DMS153 (cell line): ENCODE measurements at places on chromosomes 16 and 17.

GRCh38 chr17:63120406-63120805 lies 154.4 kb downstream of the TANC2 start:
- DNase-seq, result no peak

GRCh38 chr16:11202260-11203091 lies 53.5 kb downstream of the SOCS1 start:
- no peak for DNase-seq

DNA sequence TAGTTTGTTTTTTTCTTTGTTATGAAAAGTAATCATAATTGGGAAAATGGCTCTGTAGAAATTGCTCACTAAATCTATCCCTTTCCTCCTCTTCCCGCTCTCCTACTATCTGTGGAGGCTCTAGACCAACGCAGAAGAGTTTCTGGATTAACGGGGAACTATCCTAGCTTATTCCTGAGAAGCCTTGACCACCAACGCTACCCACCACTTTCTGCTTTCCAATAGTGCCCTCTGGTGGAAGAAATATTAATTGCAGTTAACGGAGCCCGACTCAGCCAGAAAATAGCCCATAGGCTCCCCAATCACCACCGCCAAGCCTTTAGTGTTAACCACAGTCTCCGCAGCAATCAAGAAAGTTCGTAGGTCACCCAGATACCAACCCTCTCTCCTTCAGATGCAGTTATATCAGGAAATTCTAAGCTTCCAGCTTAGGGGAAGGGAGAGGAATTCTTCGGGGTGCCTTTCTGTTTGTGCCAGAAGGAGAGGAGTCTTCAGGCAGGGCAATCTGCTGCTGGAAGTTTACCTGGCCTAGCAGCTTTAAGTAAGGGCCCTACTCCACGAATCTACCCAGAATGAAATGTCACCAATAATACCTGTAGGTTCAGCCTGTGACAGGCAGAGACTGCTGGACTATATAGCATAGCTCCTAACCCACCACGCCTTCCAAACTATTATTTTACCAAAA lies 23.0 kb upstream of the NSRP1 start:
- peak; percentile 23 for DNase-seq

GRCh38 chr16:81185416-81185815 lies 53.1 kb upstream of the BCO1 start:
- no peak for DNase-seq

GRCh38 chr17:36142235-36142634 lies 34.2 kb downstream of the TBC1D3B start:
- no peak for DNase-seq

- DNase-seq, result no peak
These were observed 752.9 kb downstream of the KCNJ2 start for GRCh38 chr17:70922268-70922667.

GRCh38 chr16:24125214-24125613 lies 130.9 kb upstream of the CACNG3 start:
- no peak for DNase-seq

DNA sequence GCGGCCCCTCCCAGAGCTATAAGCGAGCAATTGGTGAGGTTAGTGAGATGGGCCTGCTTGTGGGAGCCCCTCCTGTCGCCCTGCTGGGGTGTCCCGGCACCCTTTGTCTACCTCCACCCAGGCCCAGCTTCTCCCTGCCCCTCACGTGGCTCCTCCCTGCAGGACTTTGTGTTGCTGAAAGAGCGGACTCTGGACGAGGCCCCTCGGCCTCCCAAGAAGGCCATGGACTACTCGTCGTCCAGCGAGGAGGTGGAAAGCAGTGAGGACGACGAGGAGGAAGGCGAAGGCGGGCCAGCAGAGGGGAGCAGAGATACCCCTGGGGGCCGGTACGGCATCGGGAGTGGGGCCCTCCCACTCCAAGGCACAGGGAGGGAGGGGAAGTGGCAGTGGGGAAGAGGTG lies 6.1 kb upstream of the C17orf107 start:
- DNase-seq, result no peak
